ENCODE measurements at places on chromosomes 6 and 20.

- no peak for DNase-seq
Measured at GRCh38 chr20:48550814-48551213, 277.0 kb downstream of the PREX1 start.

GRCh38 chr6:168132531-168133167 lies 53.6 kb upstream of the FRMD1 start:
- no peak for DNase-seq

GRCh38 chr6:75145976-75146375 lies 59.9 kb downstream of the COL12A1 start:
- DNase-seq, result no peak

GRCh38 chr20:39825524-39825923 lies 863.4 kb downstream of the DHX35 start:
- DNase-seq, result no peak

DNA sequence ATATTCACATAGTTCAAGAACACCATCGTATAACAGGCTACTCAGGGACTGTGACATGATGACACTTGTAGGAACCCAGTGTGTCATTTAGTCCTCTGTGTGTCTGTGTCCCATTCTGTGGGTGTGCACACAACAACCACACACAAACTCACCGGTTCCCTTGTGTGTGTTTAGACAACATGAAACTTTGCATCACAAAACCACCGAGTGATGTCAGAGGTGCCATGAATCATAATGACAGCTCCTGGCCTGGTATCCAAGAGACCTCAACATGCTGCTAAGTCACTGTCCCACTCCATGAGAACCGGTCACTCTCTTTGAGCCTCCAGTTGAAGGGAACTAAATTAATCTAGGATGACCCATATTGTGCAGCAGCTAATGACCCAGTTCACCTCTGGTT lies 421.3 kb downstream of the PREX1 start:
- DNase-seq, result no peak

DNA sequence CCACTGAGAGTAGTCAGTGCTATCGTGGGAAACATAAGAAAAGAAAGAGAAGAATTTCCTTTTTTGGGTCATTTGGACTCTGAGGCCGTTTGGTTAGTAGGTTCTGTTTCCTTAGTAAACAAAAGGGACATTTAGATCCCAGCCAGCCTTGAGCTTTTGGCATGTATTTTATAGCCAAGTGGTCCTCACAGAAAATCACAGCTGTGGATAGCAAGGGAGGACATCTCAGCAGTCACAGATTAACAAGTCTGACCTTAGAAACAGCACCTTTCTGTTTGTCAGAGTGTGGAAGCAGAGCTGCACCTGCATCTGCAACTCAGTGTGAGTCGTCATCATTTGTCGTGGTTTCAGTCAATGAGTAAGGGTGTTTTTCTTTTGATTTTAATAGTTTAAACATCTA lies 40.5 kb downstream of the FAM120B start:
- no peak for DNase-seq

- DNase-seq, result no peak
Measured at GRCh38 chr20:53448875-53449274, 144.8 kb downstream of the ZNF217 start.

DNA sequence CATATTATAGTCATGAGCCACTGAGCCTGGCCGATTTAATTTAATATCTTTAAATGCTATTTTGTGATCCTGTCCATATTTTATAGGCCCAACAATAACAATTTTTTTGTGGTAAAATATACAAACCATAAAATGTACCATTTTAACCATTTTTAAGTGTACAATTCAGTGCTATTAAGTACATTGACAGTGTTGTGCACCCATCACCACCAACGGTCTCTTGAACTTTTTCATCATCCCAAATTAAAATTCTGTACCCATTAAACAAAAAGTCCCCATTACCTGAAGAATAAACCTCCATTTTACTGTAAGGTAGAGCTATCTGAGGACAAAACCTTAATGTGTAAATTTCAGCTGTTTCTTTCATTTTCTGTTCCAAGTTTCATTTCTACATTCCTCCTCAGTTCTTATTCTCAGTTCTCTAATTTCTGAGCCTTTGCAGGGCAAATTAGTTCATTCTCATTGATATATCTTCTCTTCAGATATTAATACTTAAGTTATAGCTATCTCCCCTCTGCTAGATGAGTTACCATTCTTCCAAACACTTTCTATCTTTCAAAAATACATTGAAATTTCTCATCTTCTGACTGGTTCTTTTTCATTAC lies 10.3 kb downstream of the MTO1 start:
- no peak for DNase-seq

GRCh38 chr20:49285813-49286494 lies 8.1 kb upstream of the ZNFX1 start:
- DNase-seq, result no peak

DNA sequence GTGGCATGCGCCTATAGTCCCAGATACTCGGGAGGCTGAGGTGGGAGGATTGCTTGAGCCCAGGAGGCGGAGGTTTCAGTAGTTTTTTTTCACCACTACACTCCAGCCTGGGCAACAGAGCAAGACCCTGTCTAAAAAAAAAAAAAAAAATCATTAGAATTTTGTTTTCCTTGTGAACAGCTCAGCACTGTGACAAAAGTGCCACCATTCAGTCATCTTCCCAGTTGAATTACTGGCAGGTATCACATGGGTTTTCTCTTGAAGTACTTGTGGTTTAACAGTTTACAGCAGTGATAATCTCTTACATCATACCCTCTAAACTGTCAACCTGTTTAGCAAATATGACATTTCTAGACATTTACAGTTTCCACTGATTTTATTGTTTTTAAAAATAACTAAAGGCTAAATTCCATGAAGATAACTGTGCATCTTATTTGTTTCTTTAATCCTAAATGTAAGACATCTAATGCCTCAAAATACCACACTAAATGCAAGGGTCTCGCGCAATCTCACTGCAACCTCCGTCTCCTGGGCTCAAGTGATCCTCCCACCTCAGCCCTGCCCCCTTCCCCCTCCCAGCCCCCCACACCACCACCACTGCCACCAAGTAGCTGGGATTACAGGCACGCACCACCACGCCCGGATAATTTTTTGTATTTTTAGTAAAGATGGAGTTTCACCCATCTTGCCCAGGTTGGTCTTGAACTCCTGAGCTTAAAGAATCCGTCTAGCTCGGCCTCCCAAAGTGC lies 7.0 kb downstream of the TRPC4AP start:
- DNase-seq, result no peak

- no peak for DNase-seq
Measured at GRCh38 chr6:118725944-118726343, 74.6 kb upstream of the CEP85L start.

GRCh38 chr6:128617285-128617684 lies 96.9 kb upstream of the PTPRK start:
- DNase-seq, result no peak

DNA sequence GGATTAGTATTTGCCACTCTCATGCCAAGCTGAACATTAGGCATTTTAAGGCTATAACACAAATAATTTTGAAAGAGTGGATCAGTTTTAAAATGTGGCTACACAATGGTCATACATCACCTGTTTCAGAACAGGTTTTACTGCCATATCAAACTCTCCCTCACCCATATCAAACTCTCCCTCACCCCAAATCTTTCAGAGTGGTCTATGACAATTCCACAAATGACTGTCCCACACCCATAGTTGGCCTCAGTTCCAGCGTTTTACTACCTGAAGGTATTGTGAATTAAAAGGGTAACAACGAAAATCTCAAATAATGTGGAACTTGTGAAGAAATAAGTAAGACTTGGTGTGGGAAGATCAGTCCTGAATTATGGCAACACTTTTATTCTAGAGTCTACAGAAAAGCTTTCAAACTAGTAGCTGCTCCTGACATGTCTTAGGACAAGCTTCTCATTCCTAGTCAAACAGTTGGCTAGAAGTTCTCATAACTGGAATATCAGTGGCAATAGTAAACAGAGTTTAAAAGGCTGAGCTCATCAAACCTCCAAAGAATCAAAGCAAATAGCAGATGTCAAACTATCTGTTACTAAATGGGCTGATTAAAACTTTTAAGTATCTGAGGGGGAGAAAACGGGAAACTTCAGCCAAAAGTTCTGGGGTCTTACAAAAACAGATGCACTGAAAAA lies 52.4 kb downstream of the MAP3K7 start:
- no peak for DNase-seq

GRCh38 chr20:33145521-33145920 lies 22.4 kb upstream of the BPIFA2 start:
- no peak for DNase-seq

- DNase-seq, result no peak
Measured at GRCh38 chr6:32895006-32895345, 41.0 kb downstream of the PSMB9 start.

DNA sequence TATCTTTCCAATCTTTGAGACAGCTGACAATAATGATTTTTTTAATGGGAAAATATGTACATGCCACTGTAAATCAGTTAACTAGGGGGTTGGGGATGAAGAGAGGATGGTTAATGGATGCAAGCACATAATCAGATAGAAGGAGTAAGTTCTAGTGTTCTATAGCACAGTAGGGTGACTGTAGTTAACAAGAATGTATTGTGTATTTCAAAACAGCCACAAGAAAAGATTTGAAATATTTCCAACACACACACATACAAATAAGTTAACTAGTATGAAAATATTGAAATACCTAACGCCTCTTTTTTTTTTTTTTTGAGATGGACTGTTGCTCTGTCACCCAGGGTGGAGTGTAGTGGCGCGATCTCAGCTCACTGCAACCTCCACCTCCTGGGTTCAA lies 153.4 kb upstream of the SALL4 start:
- DNase-seq, result no peak

GRCh38 chr20:52219441-52219840 lies 27.9 kb upstream of the ZFP64 start:
- no peak for DNase-seq

- no peak for DNase-seq
Measured at GRCh38 chr20:60283281-60283680, 325.1 kb downstream of the CDH26 start.

DNA sequence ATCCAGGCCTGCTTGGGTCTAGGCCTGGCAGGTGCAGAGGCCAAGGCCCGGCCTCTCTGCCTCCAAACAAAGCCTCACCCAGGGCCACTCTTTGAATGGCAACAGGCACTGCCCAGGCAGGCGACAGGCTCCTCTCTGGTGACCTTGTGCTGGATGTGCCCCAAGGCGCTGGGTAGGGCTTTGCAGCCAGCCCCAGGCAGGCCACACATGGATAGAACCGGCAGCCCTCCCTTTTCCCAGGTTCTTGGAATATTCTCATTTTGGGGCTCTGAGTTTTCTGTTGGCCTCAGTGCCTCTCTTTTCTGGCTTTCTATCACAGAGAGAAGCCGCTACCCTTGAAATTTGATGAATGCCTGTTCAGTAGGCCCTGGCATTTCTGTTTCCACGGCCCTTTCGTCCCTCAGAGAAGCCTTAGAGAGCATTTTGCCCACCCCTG lies 18.9 kb downstream of the PKIG start:
- no peak for DNase-seq

- no peak for DNase-seq
Measured at GRCh38 chr20:17916433-17916891, 52.1 kb downstream of the SNX5 start.

DNA sequence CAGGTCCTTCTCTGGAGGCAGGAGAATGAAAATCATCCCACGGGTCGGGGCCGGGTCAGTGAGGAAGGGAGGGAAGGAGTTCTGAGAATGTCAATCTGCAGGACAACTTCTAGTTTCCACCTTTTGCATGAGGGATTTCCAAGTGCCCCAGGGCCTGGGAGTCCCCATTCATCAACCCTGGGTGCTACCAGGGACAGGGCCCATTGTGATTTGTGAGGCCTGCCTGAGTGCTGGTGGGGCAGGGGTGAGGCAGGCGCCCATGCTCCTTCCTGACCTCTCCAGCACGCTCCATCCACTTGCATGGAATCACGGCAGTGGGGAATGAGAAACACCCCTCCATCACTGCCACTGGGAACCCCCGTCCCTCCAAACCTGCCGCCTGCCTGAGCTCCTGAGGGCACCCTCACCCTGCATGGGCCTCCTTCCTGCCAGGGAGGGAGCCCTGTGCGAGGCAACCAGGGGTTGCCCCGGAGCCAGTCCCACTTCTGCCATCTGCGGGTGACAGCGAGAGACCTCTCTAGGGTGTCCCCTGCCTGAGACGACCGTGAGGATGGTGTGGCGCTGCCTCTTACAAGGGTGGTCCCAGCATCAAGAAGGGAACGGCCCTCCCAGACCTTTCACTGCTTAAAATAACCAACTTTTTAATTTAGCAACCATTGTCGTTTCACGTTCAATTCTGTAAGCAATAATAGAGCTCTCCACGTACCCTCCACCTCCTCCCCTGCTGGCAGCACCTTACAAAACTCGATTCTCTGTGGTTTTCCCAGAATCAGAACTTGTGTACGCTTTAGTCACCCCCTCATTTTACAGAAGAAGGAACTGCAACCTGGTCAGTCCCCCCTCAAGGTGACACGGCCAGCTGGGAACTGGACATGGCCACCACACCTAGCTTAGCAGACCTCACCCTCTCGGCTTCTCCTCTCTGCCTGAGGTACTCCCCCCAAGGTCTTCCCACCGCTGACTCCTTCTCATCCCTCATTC lies 28.6 kb downstream of the PMEPA1 start:
- DNase-seq, result no peak

DNA sequence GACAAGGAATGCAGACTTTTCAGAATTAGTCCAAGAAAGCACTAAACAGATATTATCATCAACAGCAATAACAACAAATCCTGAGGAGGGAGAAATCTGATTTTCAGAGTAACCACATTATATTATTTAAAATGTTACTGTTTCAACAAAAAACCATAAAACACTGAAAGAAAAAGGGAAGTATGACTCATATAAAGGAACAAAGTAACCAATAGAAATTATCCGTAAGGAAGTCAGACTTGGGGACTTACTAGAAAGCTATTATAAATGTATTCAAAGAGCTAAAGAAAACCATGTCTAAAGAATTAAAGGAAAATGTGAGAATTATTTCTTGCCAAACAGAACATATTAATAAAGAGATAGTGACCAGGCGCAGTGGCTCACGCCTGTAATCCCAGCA lies 98.1 kb downstream of the MYLK4 start:
- DNase-seq, result no peak

- no peak for DNase-seq
Measured at GRCh38 chr20:63508072-63508768, 9.3 kb upstream of the EEF1A2 start.
